ENCODE measurements at places on chromosomes 5 and 9.

GRCh38 chr9:16828340-16829281 lies 41.9 kb downstream of the BNC2 start:
- no peak for DNase-seq

GRCh38 chr5:35306716-35307365 lies 76.6 kb upstream of the PRLR start:
- no peak for DNase-seq

DNA sequence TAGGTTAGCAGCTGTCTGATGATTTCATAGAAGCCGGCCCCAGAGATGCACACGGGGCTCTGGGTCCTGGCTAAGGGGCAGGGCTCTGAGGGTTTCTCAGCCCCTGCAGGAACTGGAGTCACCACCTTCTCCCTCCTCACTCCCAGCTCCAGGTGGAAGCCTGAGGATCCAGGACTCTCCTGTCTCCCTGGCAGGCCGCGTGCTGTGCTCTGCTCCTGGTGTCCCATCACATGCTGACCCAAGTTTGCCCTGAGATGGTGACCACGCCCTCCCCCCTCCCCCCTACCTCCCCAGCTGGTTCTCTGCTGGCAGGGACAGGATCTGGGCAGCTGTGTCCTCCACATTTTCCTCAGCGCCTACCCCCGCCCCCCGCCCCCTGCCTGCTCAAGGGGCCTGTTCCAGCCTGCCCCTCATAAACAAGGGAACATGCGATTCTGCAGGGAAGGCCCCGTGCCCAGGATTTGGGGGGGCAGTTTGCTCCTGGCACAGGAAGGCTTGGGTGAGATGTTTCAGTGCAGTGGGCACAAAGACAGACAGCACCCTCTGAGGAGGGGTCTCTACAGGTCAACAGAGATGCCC lies 87.4 kb downstream of the PSD2 start:
- no peak for DNase-seq

DNA sequence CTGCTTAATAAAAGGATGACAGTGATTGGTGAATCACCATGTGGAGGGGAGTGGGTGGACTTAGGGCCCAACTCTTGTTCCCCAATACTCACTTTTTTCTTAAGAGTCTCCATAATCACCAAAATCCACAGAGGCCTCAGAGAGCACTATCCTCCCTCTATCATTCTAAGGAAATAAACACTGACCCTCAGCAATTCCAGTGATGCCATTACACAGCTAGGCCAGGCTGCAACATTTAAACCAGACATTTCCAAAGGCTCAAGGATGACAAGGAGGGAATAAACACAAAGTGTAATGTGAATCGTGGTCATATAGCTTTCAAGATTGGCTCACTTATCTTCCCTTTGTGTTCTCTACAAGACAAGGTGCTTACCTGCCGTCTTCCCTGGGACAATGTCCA lies 2.4 kb upstream of the ARSI start:
- no peak for DNase-seq

DNA sequence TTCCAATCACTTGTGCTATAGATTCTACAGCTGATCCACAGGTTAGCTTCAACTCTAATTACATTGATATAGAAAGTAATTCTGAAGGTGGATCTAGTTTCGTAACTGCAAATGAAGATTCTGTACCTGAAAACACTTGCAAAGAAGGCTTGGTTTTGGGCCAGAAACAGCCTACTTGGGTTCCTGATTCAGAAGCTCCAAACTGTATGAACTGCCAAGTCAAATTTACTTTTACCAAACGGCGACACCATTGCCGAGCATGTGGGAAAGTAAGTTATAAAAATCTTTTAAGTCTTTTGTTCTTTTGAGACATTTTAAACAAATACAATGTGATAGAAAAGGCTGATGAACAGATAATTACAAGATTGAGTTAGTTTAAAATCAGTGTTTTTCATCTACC lies 30.9 kb downstream of the ZFYVE16 start:
- no peak for DNase-seq

GRCh38 chr5:97600486-97600885 lies 417.4 kb upstream of the RIOK2 start:
- no peak for DNase-seq

- DNase-seq: no peak
Measured at GRCh38 chr5:179906294-179906794, 1.4 kb downstream of the TBC1D9B start.

- DNase-seq: no peak
Measured at GRCh38 chr5:116411101-116411571, 163.5 kb downstream of the SEMA6A start.

- DNase-seq: no peak
Measured at GRCh38 chr9:35828716-35829083, at the start of gene FAM221B. FAM221B (minus strand) TSS chr9:35828732; CDS start chr9:35826161, 2,571 bp downstream.

All from AG04449 (cell line).